ENCODE measurements at places on chromosomes 3 and 15.

DNA sequence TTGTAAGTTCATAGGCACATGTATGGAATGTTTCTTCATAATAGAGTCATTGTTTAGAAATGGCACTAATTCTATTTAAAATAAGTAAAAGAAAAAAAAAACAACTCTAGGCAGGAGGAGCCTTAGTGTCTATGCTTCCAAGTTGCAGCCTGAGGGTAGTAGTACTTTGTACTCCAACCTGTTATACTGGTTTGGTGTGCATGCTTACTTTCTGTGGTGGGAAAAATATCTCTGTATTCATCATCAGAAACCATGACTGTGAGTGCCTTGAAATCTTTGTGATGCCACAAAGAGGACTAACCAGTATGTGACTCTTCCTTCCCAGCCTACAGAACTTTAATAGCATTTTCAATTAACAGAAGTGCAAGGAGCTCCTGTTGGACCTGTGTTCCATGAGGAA lies 4.4 kb downstream of the NAALADL2 start:
- DNase-seq, result peak; percentile 33

GRCh38 chr15:64699751-64700388 lies 75.5 kb downstream of the RBPMS2 start:
- DNase-seq, result no peak

GRCh38 chr3:339351-339750 lies 142.8 kb downstream of the CHL1 start:
- DNase-seq, result no peak

GRCh38 chr3:49346797-49347251 lies 7.0 kb upstream of the USP4 start:
- no peak for DNase-seq

- no peak for DNase-seq
Observed at GRCh38 chr3:120475722-120476377, 25.1 kb upstream of the FSTL1 start.

- DNase-seq, result peak; percentile 70
Observed at GRCh38 chr15:80059786-80060355, 395 bp downstream of the ZFAND6 start.

GRCh38 chr15:68418611-68419161 lies 13.3 kb downstream of the ITGA11 start:
- peak; percentile 40 for DNase-seq

DNA sequence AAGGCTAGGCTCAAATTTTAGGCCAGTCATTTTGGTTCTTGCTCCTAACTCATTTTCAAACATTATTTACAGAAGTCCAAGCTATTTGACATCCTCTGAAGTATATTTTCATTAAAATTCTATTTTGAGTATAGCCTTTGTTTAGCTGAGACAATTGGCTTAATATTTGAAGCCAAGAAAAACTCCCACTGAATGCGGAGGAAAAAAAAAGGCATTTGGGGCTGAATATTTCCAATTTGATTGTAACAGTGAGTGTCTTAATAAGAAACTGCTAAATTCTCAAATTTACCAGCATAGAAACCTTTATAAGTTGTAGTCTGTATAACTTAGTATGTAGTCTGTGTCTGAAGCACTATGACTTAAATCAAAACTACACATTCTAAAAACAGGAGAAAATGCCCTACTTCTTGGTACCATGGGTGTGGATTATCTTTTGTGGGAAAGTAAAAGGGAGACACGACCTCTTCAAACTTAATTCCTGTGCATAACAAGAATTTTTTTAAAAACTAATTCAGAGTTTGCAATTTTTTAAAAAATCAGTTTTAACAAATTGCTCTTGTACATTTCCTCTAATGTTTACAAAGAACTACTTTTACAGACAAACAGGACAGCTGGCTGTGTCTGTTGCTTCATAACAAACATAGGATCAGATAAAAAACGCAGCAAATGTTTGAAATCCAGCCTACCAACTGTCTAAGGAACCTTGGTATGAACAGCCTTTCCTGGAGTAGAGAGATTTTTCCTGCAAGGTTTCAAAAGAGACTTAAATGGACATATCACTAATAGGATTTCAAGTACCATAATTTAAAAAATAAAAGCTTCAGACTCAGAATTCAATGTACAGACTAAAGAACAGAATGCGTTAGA lies 52.7 kb upstream of the LMOD3 start:
- DNase-seq, result no peak

- no peak for DNase-seq
Observed at GRCh38 chr3:180983136-180983535, 6.4 kb downstream of the DNAJC19 start.

DNA sequence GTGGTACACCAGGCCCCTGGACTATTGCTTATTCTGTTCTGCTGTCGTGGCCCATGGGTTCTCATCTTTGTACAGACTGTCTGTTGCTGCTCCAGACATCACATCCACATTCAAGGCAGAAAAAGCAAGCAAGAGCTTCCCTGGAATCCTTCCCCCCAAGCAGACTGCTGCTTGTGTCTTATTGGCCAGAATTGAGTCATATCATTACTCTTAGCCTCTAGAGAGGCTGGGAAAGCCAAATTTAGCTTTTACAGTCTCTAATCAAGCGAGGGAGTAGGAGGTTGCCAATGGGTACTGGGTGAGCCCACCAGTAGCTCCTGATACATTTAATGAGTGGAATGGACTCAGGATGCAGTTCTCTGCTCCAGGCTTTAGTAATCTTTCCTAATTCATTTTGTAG lies 39.4 kb downstream of the RAB6B start:
- DNase-seq, result no peak

DNA sequence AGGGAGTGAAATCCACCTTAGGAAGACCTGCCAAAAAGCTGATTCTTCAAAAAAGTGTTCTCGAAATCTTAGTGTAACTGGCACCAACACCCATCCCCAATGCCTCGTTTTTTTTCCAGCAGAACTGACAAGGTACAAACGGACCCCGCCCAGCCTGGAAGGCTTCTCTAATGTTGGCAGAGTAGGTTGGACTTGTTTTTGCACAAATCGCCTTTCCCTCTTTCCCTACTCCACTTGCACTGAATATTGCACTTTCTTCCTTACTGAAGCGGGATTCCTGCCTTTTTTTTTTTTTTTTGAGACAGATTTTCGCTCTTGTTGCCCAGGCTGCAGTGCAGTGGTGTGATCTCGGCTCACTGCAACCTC lies 544 bp upstream of the TIMMDC1 start:
- no peak for DNase-seq

DNA sequence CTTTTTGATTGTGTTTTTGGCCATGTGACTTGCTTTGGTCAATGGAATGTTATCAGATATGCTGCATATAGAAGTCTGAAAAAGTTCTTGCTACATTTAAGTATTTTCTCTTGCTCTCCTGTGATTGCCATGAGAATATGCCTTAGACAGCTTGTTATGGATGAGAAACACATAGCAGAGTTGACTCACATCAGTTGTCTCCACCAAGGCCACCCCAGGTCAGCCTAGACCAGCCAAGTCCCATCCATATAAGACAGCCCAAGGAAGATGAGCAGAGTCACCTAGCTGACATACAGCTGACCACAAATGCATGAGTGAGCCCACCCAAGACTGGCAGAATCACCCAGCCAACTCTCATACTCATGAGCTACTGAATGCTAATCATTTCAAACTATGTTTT lies 153.0 kb downstream of the THRB start:
- DNase-seq, result no peak

DNA sequence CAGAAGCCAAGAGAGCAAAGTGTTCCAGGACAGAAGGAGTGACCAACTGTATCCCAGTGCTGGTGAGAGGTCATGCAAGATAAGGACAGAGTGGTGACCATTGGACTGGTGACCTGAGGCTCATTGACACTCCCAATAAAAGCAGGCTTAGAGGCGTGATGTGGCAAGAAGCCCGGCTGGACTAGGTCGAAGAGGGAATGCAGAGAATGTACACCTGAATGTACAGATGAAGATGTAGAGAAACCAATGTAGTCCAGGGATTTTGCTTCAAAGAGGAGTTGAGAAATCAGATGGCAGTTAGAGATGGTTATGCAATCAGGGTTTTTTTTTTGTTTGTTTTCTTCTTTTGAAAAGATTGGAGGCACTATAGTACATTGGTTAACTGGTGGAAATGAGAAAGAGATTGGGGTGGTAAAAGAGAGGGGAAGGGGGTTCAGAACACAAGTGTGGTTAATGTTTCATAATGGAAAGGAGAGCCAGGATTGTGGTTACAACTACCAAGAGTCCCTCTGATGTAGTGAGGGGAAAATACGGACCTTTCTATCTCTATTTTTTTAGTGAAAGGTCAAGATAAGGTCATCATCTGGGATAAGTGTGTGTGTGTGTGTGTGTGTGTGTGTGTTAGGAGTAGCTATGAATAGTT lies 23.3 kb downstream of the ST3GAL6 start:
- no peak for DNase-seq

DNA sequence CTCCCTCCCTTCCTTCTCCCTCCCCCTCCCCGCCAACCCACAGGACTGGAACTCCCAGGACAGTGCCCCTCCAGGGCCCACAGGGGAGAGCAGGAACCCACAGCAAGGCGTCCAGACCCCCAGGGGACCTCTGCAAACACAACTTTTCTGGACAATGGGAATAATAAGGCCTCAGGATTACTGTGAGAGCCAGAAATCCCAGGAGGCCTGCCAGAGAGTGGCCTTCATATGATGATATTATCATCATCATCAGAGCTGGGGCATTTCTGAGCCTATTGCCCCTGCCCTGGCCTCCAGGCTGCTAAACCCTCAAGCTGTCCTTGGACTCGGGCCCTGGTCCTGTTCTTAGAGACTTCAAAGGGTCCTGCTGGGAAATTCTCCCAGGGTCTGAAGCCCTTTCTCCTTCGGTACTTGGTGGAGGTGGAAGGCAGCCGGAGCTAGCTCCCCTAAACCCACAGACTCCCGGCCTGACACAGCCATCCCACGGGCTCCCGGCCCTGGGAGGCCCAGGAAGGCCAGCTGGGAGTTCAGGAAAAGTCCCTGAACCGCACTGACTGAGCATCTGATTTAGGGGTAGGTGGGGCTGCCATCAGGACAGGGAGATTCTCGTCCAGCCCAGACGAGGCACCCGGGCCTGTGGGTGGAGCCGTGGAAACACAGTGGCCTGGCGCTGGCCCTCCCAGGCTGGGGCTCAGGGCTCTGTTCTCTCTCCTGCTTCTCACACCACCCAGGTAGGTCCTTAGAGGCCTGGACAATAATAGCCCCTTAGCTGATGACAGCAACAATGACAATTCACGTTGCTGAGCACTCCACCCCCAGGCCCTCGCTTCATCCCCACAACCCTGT lies 4.9 kb downstream of the CALML4 start:
- no peak for DNase-seq

DNA sequence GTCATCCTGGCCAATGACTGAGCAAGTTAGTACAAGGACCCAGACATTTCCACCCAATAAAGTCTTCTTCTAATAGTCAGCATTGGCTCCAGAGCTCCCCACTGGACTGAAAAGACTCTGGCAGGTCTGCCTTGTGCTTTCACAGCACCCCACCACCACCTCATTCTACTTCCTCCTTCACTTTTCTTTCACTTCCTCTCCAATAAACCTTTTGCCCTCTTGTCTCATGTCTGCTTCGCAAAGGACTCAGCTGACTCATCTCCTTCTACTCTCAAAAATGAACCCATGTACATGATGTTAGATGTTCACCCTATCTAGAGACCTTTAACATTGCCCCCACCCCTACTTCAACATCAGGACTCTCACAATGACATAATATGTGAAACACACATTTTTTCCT lies 181.0 kb upstream of the PPP2R3A start:
- DNase-seq, result no peak

DNA sequence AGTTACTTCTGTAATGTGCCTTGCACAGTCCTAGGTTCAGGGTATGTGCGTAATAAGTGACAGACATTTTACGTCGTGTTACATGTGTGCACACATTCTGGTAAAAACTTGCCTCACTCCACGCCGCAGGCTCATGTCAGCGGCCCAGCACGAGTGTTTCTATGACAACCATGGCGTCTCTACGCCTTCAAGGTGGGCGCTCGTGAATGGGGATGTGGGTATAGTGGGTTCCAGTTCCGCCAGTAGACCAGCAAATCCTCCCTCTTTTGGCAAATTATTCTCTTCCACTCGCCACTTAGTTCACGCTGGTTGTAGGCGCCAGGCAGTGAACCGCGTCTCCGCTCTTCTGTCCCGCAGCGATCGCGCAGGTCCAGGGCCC lies 40.3 kb downstream of the CHST14 start:
- DNase-seq, result no peak

GRCh38 chr3:23864931-23865330 lies 51.9 kb downstream of the NKIRAS1 start:
- DNase-seq, result no peak

DNA sequence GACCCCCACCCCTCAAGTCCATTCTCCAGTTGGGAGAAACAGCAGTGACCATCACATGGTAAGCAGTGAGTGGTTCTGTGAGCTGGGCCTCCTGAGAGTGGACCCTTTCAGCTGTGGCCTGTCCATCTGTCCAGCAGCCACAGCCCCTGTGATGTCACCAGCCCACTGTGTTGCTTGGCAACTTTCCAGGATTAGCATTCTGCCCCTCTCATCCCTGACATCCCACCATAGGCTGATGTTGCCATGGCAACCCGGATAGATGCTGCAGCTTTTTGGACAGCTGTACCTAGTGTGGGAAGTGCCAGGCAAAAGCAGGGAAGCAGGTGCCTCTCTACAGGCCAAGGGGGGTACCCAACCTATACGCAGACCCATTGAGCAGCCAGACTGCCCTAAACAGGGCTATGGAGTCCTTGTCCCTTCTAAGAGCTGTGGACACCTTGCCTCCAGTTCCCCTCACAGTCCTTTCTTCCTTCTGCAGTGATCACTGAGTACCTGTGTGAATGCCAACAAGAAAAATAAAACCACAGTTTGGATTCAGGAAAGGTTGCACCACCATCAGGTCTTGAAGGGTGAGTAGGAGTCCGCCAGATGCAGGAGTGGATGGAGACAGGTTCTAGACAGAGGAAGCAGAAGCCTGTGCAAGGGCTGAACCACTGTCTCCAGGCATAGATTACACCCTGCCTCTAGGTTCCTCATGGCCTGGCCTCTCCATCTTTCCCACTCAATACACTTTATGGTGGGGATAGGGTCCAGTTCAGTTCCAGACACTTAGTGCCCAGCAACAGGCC lies at the start of gene DNAH1:
Gene DNAH1, plus strand, starts transcription at position 343 of the 788 bp plus-strand sequence. CDS start 6,124 bp downstream, outside the sequence.
- no peak for DNase-seq

Data from NCI-H2081 (cell line).